ENCODE measurements at places on chromosomes 1 and 21.

GRCh38 chr1:207073906-207074820, 14.5 kb upstream of the C4BPB start:
- no peak for DNase-seq

GRCh38 chr1:159719990-159720389, 5.6 kb upstream of the CRP start:
- DNase-seq: no peak

DNA sequence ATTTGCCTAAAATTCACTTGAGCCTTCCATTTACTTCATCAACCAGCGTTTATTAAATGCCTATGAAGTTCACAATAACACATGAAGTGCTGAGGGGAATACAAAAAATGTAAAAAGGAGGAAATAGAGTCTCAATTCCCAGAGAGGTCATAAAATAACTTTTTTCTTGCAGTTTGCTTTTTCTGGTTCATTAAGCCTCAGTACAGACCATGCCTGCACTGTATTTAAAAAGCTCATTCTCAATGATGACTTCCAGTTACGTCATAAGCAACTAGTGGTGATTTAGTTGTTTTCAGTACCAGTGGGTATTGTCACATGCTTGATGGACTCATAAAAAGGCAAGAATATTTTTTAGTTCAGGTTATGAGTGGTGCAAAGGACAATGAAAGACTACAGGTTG, 160.1 kb upstream of the UBE2U start:
- DNase-seq: no peak

GRCh38 chr1:205046870-205047269, 3.9 kb downstream of the CNTN2 start:
- DNase-seq: peak; percentile 62

DNA sequence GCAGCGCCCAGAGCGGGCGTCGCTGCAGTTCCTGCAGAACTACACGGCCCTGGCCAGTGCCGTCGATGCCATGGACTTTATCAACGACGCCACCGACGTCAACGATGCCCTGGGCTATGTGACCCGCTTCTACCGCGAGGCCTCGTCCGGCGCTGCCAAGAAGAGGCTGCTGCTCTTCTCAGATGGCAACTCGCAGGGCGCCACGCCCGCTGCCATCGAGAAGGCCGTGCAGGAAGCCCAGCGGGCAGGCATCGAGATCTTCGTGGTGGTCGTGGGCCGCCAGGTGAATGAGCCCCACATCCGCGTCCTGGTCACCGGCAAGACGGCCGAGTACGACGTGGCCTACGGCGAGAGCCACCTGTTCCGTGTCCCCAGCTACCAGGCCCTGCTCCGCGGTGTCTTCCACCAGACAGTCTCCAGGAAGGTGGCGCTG, 22.0 kb downstream of the COL6A1 start:
- DNase-seq: no peak

- DNase-seq: no peak
Measured at GRCh38 chr1:1232208-1232795, at the start of gene B3GALT6. Gene B3GALT6, plus strand, starts transcription at chr1:1232237. Its CDS starts 42 bp downstream, at chr1:1232279.

GRCh38 chr1:234980645-234981396, 147.8 kb downstream of the TOMM20 start:
- DNase-seq: no peak
